ENCODE measurements at places on chromosomes 6 and 20.

DNA sequence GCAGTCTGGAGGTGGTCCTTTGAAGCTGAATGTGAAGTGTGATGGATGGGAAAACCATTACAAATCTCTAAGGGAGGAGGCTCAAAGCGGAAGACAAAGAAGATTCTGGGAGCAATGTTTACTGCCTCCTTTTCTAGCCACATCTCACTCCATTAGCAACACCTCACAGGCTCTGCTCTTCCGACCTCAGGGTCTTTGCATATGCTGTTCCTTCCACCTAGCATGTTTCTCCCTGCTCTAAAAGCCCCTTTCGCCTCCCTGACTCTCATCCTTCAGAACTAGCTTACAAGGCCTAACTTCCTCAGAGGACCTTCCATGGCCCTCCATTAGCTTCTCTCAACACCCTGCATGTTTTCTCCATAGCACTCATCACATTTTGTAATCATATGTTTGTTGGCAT is 4.6 kb upstream of the TCP11 start:
- no peak for DNase-seq

- DNase-seq: no peak
Observed at GRCh38 chr20:47359530-47360296, 3.2 kb upstream of the ZMYND8 start.

DNA sequence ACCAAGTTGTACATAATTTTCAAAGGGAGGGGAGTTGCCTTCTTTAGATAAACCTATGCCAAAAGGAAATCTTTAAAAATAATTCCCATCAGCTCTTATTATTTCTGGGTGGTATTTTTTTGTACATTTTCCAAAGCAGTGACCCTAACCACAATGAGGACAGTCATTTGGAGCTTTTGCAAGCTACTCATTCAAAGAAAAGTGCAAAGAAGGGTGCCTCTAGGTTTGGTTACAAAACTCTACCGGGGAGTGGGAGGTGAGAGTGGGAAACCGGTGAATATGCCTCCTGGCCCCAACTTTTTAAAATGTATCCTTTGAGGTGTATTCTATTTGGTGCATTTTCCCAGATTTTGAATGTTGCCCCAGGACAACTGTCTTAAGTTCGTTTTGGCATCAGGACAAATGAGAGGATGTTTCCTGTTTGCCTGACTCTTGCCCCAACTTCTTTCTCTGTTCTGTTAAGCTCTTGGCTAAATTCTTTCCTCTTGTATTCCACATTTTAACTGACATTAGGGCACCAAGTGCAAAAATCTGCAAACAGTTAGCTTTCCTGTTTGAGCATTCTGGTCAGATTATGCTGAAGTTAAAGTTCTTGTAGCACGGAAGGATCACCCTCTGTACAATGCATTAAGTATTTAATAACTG is 78.9 kb downstream of the SLX4IP start:
- no peak for DNase-seq

- DNase-seq: no peak
Observed at GRCh38 chr6:134217105-134217797, 100.7 kb downstream of the SGK1 start.

DNA sequence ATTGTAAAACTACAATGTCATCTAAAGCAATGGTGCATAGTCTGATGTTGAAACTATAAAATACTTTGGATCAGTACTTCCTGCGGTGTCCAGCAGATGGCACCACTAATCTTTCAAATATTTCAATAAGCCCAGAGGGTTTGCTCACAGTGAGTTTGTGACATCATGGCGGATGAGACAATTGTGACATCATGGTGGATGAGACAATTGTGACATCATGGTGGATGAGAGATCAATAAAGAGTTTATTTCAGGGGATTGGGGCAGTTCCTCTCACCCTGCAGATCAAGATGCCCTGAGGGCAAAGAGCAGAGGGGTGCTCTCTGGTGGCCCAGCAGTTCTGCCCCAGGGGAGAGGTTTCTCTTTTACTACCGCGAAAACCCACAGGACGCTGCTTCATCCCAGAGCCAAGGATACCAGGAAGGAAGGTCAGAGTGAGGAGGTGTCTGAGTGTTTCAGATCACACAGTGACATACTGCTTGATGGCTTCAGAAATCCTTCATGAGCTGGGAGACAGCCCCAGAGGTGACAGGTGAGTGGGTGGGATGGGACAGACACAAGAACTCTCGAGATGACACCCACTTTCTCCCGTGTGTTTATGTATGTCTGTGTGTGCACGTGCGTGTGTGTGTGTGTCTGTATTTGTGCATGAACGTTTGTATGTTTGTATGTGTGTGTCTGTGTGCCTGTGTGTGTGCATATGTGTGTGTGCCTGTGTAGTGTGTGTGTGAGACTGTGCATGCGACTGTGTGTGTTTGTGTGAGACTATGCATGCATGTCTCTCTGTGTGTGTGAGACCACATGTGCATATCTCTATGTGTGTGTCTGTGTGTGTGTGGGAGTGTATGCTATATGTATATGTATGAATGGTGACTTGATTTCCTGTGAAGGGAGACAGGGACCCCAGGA is 7.3 kb upstream of the ULBP2 start:
- DNase-seq: peak; percentile 36

DNA sequence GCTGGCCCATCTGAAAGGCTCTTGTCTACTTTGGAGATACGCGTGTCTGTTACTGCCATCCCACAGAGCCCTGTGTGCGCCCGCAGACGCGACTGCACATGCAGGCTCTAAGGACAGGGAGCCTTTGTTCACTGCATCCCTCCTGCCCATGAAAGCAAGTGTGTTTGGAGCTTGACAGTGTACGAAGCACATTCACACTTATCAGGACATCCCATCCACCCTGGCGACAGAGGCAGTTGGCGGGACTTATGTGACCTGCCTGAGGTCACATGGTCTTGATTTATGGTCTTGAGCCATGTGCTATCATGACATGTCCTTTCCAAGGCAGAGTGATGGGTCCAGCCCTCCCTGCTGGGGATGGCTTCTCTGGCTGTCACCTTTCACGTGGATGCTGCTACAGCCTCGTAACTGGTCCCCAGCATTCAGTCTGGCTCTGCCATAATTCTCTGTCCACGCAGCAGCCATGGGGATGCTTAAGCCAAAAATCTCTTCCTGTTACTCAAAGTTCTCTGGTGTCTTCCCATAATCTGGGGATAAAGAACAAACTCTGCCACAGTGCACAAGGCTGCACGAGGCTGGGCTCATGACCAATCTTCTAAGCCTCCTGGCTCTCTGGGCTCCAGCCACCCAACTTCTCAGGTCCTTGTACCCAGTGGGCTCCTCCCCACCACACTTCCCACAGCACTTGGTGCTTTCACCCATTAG is 36.3 kb upstream of the FAM83D start:
- no peak for DNase-seq

- no peak for DNase-seq
Observed at GRCh38 chr6:54238396-54238795, 69.8 kb upstream of the TINAG start.

- DNase-seq: no peak
Observed at GRCh38 chr6:169643521-169643920, 58.3 kb downstream of the WDR27 start.

- DNase-seq: no peak
Observed at GRCh38 chr6:38169221-38169976, 349.9 kb downstream of the ZFAND3 start.

DNA sequence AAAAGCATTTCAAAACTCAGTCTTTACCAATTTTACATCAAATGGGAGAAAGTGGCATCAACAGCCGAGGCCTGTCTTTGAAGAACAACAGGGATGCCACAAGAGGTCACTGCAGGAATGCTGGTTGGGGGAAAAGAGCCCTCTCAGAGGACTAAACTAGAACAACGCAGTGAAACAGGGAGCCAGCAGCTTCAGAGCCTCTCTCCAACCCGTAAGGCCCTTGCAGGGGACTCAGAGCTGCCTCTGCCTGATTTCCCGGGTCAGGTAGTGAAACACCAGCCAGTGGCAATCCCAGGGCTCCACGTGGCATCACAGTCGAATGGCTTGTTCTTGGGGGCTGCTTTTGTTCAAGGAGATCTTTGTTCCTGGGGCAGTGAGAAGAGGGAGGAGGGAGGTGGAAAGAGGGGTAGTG is 55.0 kb upstream of the KCNK16 start:
- DNase-seq: no peak

DNA sequence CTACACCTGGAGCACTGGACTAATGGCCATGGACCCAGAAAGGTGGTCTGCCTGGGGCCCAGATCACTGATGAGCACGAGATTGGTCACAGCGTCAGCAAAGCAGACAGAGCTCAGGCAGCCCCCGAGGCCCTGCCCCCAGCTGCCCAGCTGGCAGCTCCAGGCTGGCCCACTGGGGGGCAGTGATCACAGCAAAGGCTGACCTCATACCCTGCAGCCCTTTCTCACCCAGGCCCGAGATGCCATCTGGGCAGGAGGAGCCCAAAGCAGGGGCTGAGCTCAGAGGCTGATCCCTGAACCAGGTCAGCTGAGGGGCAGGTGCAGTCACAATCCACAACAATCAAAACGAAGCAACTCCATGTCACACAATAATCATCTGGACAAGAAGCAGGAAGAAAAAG is 4.1 kb downstream of the MAP1LC3A start:
- no peak for DNase-seq

DNA sequence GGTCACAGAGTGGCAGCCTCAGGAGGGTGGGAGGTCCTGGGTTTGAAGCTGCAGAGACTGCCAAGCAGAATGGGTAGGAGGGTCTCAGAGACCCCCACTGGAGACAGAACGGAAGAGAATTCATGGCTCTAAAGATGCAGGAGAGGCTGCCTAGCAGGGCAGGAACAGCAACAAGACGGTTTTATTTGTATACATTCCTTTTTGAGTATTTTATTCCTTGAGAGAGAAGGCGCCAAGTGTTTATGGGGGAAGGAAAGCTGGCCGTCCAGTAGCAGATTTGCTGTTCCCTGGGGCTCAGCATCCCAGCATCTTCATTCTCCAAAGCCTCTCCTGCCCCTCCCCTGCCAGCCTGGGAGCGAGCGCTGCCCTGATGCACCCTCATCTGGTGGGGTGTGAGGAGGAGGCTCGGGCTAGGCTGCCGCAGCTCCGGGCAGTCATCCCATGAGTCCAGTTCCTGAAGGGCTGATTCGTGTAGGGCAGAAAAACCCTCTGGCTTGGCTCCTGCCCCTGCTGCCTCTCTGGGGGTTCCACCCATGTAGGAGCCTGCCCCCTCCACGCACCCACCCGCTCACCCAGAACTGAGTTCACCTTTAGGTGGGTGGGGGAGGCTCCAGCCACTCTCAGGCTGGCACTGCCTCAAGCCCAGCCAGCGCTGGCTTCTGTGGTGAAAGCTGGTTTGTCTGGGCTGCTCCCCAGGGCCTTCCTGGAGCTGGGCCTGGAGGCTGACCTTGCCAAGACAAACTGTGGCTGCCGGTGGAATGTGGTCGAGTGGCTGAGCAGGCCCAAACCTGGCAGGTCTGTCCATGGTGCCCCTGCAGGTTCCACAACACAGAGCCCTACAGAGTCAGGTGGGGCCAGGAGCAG is 32.4 kb downstream of the CPXM1 start:
- no peak for DNase-seq

DNA sequence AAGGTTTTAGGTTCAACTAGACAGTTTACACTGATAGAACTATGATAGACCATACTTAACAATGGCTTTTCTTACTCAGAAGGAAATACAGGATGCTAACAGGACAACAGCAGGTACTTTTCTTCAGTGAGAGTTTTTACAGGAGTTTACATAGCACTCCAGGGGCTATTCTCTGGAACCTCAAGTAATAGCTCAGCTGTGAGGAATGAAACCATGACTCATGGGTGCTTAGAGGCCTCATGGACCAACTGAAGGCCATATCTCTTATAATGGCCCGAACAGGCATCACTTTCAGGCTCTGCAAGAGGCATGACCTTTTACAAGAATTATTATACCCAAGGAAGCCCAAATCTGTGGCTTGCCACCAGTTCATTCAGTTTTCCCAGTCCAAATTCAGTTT is 31.8 kb downstream of the TREML1 start:
- DNase-seq: no peak

GRCh38 chr6:24536466-24536865 is 41.7 kb downstream of the ALDH5A1 start:
- no peak for DNase-seq

- DNase-seq: no peak
Observed at GRCh38 chr6:9420316-9421015, 985.1 kb upstream of the SLC35B3 start.

DNA sequence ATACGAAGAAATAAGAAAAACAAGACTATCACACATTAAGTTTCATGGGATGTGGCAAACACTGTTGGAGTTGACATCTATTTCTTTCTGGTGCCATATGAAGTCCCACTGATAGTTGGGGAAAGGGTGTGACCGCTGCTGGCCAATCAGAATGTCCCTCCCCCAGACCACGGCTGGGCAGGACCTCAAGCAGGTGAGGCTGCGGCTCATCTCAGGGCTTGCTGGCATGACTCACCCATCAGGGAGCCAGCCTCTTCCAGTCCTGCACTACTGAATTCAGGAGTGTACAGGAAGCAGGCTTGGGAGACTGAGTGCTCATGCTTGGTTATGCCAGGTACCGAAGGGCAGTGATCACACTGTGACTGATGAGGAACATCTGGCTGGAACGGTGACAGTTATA is 18.9 kb downstream of the PREP start:
- DNase-seq: no peak

DNA sequence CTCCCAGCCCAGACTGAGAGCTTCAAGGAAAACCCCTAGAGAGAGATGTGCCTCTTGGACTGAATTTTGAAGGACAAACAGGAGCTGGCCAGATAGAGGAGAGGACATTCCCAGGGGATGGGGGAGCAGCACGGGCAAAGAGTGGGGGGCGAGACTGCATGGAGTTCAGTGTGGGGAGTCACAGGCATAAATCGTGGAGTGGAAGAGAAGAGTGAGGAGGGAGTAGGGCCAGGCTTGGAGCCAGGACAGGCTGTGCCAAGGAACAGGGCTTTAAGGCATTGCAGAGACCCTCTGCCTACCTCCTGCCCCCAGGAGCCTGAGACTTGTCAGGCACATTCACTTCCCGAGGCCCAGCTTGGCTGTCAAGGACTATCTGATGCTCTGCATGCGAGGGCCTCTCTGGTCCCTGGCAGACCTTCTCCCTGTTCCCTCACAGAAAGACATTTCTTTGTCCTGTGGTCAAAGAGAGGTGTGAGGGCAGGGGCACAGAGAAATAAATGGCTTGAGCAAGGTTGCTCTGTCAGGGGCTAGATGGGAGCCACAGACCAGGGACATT is 5.2 kb upstream of the SLC22A7 start:
- DNase-seq: no peak

GRCh38 chr6:56419191-56419590 is 171.8 kb upstream of the COL21A1 start:
- DNase-seq: no peak

DNA sequence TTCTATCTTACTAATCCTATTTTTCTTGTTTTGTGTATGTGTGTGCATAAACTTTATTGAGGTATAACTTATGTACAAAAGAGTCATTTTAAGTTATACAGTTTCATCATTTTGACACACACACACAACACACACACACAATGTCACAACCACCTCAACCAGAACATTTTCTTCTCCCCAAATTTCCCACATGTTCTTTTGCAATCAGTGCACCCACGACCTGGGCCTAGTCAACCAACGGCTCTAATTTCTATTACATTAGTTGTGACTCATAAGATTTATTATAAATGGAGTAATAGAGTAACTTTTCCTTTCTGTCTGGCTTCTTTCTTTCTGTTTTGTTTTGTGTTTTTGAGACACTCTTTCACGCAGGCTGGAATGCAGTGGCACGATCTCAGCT is 9.8 kb upstream of the POM121L2 start:
- no peak for DNase-seq

- DNase-seq: no peak
Observed at GRCh38 chr6:157432892-157433265, 51.9 kb downstream of the ZDHHC14 start.
